ENCODE measurements at places on chromosomes 7 and 10. TPM values are rescaled to one million over a fixed set of nuclear protein-coding genes. Genes with fewer than 3 reads are reported as not detected.

DNA sequence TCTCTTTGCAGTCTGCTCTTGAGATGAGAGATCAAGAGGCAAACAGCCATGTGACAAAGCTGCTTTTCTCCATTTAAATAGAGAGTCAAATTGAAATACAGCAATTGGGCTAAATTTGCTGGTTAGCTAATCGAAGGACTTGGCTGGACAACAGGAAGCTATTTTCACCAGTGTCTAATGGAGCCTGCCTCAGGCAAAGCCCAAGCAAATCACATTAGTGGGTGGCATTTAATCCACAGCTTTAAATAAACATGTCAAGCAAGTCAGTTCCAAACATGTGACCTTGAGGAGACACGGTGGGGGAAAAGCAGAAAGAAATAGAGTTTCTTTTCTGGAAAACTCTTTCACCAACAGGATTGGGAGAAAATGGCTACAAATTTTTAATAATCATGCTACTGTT lies 180.5 kb upstream of the AOAH start:
- DNase-seq = no peak

GRCh38 chr7:111370002-111370401 lies 192.3 kb downstream of the IMMP2L start:
- no peak for DNase-seq

- DNase-seq = no peak
Observed at GRCh38 chr10:62870866-62871265, 54.7 kb upstream of the EGR2 start.

- DNase-seq = no peak
Observed at GRCh38 chr7:88692493-88692892, 67.0 kb upstream of the ZNF804B start.

The SPAG6 gene
- not detected for total RNA-seq

The THNSL1 gene
- total RNA-seq = 4.5 TPM
